SK-N-SH (cell line): ENCODE measurements at places on chromosomes 12 and 14. TPM values are rescaled to one million over a fixed set of nuclear protein-coding genes. Genes with fewer than 3 reads are reported as not detected.

GRCh38 chr14:85622106-85622505 is 92.2 kb downstream of the FLRT2 start:
- H3K27ac ChIP-seq = no peak overlapping the region
- no peak overlapping the region for H3K4me3 ChIP-seq
- DNase-seq = no peak
- H3K4me1 ChIP-seq = no peaks in the 10 kb centered on the region
- H3K36me3 ChIP-seq = peaks cover 19% of the 10 kb centered on the region; the same call in 1 of the 2 replicates

GRCh38 chr14:38252066-38252710 is 3.7 kb downstream of the CLEC14A start:
- H3K4me1 ChIP-seq = no peaks in the 10 kb centered on the region
- H3K4me3 ChIP-seq = no peak overlapping the region
- no peaks in the 10 kb centered on the region; the same call in 1 of the 2 replicates for H3K27me3 ChIP-seq
- no peak for DNase-seq

DNA sequence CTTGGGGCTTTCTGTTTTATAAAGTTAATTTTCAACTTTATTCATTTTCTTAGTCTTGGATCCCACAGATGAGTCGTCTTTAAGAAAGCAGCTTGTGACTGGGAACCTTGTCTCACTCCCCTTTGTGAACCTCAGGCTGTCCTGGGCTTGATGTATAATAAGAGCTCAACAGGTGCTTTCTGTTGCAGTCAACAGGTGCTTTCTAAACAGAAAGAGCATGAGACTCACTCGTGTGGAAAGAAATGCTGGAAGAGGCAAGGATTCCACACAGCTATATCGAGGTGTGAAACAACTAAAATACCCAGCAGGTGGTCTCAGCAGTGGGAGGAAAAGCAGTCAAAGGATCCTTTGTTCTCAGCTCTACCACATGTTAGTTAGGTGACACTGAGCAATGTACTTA is 398.9 kb downstream of the EGLN3 start:
- H3K27me3 ChIP-seq = no peaks in the 10 kb centered on the region
- no peak overlapping the region for H3K27ac ChIP-seq
- DNase-seq = no peak
- peaks cover 12% of the 10 kb centered on the region for H3K4me1 ChIP-seq
- no peak overlapping the region for H3K4me3 ChIP-seq

The IPO8 gene
- polyA plus RNA-seq = 5.8 and 8.1 TPM in 2 replicates

DNA sequence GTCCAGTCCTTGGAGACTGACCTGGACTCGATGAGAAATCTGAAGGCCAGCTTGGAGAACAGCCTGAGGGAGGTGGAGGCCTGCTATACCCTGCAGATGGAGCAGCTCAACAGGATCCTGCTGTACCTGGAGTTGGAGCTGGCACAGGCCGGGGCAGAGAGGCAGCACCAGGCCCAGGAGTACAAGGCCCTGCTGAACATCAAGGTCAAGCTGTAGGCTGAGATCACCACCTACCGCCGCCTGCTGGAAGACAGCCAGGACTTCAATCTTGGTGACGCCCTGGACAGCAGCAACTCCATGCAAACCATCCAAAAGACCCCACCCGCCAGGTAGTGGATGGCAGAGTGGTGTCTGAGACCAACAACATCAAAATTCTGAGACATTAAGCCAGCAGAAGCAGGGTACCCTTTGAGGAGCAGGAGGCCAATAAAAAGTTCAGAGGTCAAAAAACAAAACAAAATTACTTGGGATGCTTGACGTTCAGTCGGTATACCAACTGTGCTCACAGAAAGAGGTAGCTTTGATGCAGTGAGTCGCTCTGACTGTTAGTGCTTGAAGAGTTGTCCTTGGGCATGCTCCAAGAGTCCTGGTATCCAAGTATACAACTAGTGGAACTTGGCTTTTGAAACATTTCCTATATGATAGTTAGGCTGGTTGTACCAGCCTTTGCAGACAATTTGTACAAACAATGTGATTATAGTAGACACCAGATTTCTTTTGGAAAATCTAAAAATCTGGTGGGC is 4.8 kb downstream of the MED6 start:
- H3K4me1 ChIP-seq = no peaks in the 10 kb centered on the region
- H3K36me3 ChIP-seq = peaks cover 70% of the 10 kb centered on the region
- DNase-seq = no peak
- no peak overlapping the region for H3K4me3 ChIP-seq
- no peak overlapping the region for H3K27ac ChIP-seq

GRCh38 chr12:29537298-29537697 is 39.8 kb upstream of the OVCH1 start:
- H3K36me3 ChIP-seq = no peaks in the 10 kb centered on the region
- H3K27ac ChIP-seq = no peak overlapping the region
- DNase-seq = no peak
- H3K27me3 ChIP-seq = no peaks in the 10 kb centered on the region

DNA sequence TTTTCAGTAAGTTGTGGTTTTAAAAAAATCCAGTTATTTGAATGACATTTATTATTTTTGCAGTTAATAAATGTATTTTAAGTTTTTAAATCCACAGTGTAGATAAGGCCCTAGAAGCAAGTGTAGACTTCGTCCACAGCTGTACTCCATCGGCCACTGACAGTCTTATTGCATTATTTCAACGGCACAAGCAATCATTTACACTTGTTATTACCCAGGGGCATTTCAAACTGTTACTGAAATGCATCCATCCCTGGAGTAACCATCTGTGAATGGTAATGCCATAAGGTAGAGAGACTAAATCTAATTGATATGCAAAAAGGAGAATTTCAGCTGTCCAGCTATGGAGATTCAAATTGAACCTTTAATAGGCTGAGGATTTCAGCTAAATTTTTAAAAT is 48.4 kb downstream of the BICD1 start:
- H3K4me1 ChIP-seq = no peaks in the 10 kb centered on the region
- DNase-seq = peak; percentile 62
- no peaks in the 10 kb centered on the region for H3K27me3 ChIP-seq
- H3K36me3 ChIP-seq = peaks cover 3% of the 10 kb centered on the region; the same call in 1 of the 2 replicates

The FAM90A1 gene
- polyA plus RNA-seq = not detected in 2 replicates

DNA sequence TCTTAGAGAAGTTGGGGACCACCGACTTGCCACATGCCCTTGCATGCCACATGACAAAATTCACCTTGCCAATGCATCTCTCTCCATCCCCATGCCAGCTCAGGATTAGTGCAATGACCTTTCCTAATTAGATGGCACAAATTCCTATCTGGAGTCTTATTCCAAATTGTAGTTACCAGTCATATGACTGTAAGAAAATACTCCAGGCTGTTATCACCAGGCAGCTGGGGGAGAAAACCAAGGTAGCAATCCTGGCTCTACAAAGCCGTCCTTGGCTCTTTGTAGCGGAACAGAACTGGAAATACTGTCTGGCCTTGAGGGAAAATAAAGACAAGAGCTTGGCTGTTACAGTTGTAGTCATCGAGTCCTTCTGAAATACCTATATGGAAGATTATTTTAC is 208.5 kb upstream of the DIO2 start:
- H3K27ac ChIP-seq = no peak overlapping the region
- no peaks in the 10 kb centered on the region for H3K36me3 ChIP-seq
- H3K4me3 ChIP-seq = no peak overlapping the region
- no peak for DNase-seq

GRCh38 chr12:106223485-106224354 is 24.1 kb downstream of the CKAP4 start:
- DNase-seq = peak; percentile 81
- no peak overlapping the region for H3K4me3 ChIP-seq
- H3K36me3 ChIP-seq = no peaks in the 10 kb centered on the region
- H3K27me3 ChIP-seq = no peaks in the 10 kb centered on the region
- H3K27ac ChIP-seq = no peak overlapping the region
- H3K4me1 ChIP-seq = no peaks in the 10 kb centered on the region
